K562 (cell line): ENCODE measurements at places on chromosomes 3 and 15. TPM values are rescaled to one million over a fixed set of nuclear protein-coding genes. Genes with fewer than 3 reads are reported as not detected.

DNA sequence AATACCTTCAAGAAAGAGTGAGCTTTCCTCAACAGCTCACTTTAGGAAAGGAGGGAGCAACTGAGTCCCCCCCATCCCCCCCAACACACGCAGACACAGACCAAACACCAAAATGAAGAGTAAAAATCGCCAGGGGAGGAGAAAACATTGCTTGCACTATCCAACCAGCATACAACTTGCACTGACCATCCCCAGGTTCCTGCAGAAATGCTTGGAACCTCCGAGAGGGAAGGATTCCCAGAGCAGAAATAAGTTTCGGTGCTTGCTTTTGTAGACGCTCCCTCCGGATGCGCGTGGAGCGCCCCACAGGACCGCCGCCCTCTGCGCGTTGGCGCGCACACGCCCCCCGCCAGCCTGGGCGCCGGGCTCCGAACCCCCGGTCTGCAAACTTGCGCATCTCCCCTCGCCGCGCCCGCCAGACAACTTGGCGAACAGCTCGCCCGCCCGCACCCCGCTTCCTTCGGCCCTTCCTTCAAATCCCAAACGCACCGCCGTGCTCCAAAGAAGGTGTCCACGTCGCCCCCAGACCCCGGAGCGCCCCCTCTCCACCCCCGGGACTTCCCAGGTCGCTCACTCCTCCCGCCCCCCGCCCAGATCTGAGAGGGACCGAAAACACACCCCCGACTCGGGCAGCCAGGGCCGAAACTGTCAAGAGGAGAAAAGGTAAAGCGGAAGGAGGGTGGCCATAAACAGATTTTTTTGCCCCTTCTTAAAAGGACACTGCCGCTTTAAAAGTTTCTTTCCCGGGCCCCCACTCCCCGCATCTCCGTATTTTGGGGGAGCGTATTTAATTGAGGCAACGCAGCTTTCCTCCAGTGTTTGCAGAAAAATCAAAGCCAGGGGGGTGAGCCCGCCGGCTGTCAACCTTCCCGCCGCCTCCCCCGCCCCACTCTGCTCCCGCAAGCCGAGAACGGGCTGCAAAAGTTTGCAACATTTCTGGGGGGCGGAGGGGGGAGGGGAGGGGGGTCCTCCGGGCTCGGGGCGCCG, 859 bp downstream of the RORA start:
- DNase-seq = no peak
- H3K4me1 ChIP-seq = no peaks in the 10 kb centered on the region; the same call in 1 of the 2 replicates
- H3K27ac ChIP-seq = no peak overlapping the region
- peaks cover 5% of the 10 kb centered on the region; the same call in 1 of the 3 replicates for H3K27me3 ChIP-seq
- no peak overlapping the region for H3K4me3 ChIP-seq

ADCY5 gene
- 0.13 TPM in 1 of 2 replicates, not detected in the other for total RNA-seq

DNA sequence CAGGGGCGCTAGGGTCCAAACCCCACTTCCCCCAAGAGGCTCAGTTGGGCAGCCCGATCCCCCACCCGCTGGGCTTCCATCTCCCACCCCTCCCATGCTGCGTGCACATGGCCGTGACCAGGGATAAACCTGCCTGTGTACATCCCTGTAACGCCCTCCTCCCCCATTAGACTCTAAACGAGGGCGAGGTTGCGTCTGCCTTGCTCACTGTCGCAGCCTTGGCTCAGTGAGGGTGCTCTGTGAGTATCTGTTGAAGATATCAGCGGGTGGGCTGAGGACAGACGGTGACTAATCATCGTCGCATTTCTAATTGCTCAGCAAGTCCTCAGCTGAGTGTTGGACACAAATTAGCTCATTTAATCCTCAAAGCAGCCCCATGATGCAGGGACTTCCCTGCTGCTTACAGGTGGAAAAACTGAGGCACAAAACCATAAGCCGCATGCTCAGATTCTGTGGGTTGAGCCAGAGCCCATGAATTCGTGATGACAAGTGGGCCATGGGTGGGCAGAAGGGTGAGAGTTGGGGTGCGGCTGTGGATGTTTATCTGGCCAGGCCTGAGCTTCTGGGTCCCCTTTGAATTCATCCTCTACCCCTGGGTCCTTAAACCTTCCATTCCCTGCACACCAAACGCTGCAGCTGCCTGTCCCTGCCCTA, 26.0 kb downstream of the FBLN2 start:
- H3K4me1 ChIP-seq = peaks cover 65% of the 10 kb centered on the region
- DNase-seq = peak; percentile 84
- peak overlapping the region; percentile 41 for H3K27ac ChIP-seq

DNA sequence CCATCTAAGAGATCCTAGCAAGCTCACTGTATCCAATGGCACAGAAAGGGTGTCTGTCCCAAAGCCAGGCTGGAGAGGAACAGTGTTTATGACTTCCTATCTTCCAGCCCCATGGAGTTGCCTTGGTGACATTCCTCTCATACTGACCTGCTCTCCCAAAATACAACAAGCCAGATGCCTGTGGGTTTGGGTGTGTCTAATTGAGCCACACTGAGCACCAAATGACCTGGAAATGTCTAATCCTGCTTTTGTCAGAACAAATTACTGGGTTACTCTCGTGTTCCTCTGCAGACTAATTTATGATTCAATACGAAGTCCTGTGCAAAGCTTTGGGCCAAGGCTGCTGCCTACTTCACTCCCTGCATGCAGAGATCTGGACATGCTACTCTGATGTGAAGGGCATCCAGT, 98.1 kb upstream of the STRIT1 start:
- no peaks in the 10 kb centered on the region for H3K4me1 ChIP-seq
- no peaks in the 10 kb centered on the region for H3K36me3 ChIP-seq
- no peak overlapping the region for H3K4me3 ChIP-seq
- no peak for DNase-seq
- H3K27me3 ChIP-seq = peaks cover 15% of the 10 kb centered on the region

GRCh38 chr3:130379274-130379673, 33.8 kb downstream of the COL6A5 start:
- no peak overlapping the region; the same call in 2 of the 3 replicates for H3K27ac ChIP-seq
- DNase-seq = no peak
- no peaks in the 10 kb centered on the region for H3K27me3 ChIP-seq
- no peak overlapping the region for H3K4me3 ChIP-seq
- peaks cover 40% of the 10 kb centered on the region for H3K36me3 ChIP-seq

GRCh38 chr15:88624156-88624970, 3.2 kb downstream of the AEN start:
- peaks cover 28% of the 10 kb centered on the region for H3K4me1 ChIP-seq
- DNase-seq = no peak
- no peak overlapping the region for H3K4me3 ChIP-seq

- H3K27ac ChIP-seq = no peak overlapping the region
- no peaks in the 10 kb centered on the region for H3K4me1 ChIP-seq
Observed at GRCh38 chr3:111080413-111080812, 8.8 kb downstream of the NECTIN3 start.

DNA sequence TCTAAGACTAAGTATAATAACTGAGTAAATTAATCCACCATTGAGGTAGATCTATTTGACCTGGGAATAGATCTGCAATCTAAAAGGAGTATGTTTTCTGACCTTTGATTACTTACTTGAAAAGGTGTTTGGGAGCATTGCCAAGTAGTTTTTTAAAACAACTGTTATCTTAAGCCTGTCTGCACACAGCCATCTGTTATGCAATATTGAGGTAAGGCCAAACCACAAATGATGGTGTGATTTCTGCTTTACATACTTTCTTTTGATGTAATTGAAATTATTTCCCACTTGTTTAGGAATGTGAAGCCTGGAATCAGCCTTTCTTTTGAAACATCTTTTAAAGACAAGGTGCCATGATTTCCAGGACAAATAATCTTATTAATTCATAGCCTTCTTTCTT, 274.0 kb downstream of the BBX start:
- no peak overlapping the region for H3K4me3 ChIP-seq
- no peaks in the 10 kb centered on the region for H3K27me3 ChIP-seq
- DNase-seq = no peak
- H3K36me3 ChIP-seq = peaks cover 10% of the 10 kb centered on the region; the same call in 2 of the 3 replicates
- H3K27ac ChIP-seq = no peak overlapping the region
- H3K4me1 ChIP-seq = no peaks in the 10 kb centered on the region

VEPH1 gene
- 4.6 and 5.1 TPM in 2 replicates for total RNA-seq
